ENCODE measurements at places on chromosomes 11 and 22.

DNA sequence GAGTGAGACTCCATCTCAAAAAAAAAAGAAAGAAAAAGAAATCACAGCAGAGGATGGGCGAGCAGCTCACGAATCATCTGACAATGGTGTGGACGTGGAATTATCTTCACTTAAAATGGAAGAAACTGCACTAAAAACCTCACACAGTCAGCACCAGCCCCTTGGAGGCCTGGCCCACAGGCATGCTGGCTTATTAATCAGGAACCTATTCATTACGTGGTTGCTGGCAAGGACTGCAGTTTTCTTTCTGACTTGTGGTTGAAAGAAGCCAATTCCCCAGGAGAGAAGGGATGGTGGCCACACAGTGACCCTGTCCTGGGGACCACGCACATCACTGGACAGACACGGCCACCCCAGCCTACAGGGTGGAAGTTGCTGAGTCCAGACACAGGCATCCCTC lies 401.1 kb downstream of the CTTN start:
- no peak for DNase-seq

- DNase-seq: no peak
Observed at GRCh38 chr22:46969491-46969890, 207.0 kb downstream of the TBC1D22A start.

- DNase-seq: no peak
Observed at GRCh38 chr22:22711532-22711913, 67.1 kb downstream of the GGTLC2 start.

GRCh38 chr11:108939135-108939534 lies 274.3 kb downstream of the DDX10 start:
- no peak for DNase-seq

GRCh38 chr22:45211848-45212247 lies 28.8 kb downstream of the KIAA0930 start:
- DNase-seq: no peak

- no peak for DNase-seq
Observed at GRCh38 chr11:12973528-12974181, 35.5 kb upstream of the RASSF10 start.

GRCh38 chr22:49303061-49303735 lies 524.5 kb downstream of the BRD1 start:
- DNase-seq: no peak

GRCh38 chr11:123588117-123588863 lies 66.1 kb downstream of the SCN3B start:
- no peak for DNase-seq

DNA sequence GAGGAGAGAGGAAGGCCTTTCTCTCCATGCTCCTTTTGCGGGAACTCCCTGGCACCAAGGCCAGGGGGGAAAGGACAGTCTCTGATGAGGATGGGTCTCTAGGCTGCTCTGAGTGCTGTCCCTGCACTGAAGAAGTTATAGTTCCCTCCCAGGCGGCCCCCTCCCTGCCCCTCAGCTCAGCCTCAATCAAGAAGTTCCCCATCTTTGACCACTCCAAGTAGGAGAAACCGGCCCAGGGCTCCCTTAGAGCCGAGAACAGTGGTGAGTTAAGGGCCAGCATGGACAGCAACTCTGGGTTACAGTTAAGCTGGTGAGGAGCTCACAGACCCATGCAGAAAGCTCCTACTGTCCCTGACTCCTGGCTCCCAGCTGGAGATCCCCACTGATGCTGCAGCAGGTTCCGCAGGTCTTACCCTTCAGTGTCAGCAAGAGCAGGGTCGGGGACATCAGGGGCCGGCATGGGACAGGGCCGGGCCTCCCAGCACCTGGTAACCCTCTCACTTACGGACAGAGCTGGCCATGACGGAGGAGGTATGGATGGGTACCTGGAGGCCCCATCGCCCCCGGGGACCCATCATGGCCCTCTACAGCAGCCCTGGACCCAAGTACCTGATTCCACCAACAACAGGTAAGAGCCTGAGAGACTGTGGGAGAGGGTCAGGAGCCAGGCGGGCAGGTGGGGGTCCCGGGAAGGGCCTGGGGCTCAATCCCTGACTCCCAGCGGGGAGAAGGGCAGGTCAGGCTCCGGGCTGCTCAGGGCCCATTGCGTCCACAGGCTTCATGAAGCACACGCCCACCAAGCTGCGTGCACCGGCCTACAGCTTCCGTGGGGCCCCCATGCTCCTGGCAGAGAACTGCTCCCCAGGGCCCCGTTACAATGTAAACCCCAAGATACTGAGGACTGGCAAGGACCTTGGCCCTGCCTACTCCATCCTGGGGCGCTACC lies 4.2 kb downstream of the SCGB1C1 start:
- no peak for DNase-seq

- DNase-seq: no peak
Observed at GRCh38 chr11:86741839-86742805, 58.2 kb upstream of the PRSS23 start.

Data from HFF-Myc (cell line).